ENCODE measurements at places on chromosomes 2 and 18.

DNA sequence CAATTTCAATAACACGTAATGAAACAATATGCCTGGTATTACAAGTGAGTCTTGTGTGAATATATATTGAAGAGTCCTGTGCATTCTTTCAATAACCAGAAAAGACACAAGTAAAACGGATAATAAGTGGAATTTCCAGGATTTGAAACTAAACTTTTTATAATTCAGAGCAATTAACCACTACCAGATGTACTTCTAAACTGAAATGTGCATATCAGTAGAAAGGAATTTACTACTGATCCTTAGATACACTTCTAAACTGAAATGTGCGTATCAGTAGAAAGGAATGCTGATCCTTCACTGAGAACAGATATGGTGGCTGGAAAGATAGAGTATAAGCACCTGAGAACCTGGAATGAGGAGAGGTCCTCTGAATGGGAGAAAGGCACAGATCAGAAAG lies 470.9 kb upstream of the SPHKAP start:
- no peak for DNase-seq

GRCh38 chr18:79598633-79599175 lies 80.9 kb upstream of the CTDP1 start:
- peak; percentile 77 for DNase-seq

GRCh38 chr2:182824056-182824766 lies 42.2 kb downstream of the FRZB start:
- DNase-seq = no peak

GRCh38 chr2:112674229-112674628 lies 28.5 kb downstream of the SLC20A1 start:
- DNase-seq = peak; percentile 10

Data from thyroid gland (tissue), 4 donors.